Left colon (tissue), 2 donors: ENCODE measurements at places on chromosomes 5 and 9. TPM values are rescaled to one million over a fixed set of nuclear protein-coding genes. Genes with fewer than 3 reads are reported as not detected.

C5 gene
- 1.2 TPM for total RNA-seq

- no peak for DNase-seq
Observed at GRCh38 chr5:107090506-107090905, 580.2 kb downstream of the EFNA5 start.

DNA sequence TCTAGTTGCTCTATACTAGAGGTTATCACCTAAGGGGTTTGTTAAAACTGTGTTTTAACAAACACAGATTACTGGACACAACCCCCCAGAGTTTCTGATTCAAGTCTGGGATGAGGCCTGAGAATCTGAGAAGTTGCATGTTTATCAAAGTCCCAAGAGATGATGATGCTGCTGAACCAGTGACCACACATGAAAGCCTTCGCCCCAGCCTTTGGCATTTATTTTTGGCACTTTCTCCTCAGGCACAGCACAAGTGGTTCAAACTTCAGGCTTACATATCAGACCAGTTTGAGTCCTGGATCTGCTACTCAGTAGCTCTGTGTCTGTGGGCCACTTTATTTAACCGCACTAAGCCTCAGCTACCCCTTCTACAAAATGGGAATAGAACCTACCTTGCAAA lies 407.2 kb upstream of the PIK3R1 start:
- DNase-seq: no peak

DNA sequence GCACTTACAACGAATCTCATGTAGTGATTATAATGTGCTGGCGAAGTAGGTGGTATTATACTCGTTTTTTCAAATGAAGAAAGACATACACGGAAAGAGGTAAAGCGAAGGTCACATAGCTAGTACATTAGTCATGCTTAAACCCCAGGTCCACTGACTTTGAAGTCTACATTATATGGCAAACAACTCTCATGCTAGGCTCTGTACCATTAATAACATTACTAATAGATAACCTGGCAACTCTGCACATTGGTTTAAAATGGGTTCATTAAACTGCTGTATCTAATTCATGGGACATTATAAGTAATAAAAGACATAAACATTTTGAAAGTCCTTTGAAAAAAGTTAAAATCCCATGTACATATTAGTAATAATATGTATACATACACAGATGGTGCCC lies 21.2 kb downstream of the FYB1 start:
- no peak for DNase-seq

GRCh38 chr9:129414377-129414992 lies 206.4 kb downstream of the C9orf50 start:
- DNase-seq: peak; percentile 62
